Esophagus muscularis mucosa (tissue), 4 donors: ENCODE measurements at places on chromosomes 16 and 17. TPM values are rescaled to one million over a fixed set of nuclear protein-coding genes. Genes with fewer than 3 reads are reported as not detected.

DNA sequence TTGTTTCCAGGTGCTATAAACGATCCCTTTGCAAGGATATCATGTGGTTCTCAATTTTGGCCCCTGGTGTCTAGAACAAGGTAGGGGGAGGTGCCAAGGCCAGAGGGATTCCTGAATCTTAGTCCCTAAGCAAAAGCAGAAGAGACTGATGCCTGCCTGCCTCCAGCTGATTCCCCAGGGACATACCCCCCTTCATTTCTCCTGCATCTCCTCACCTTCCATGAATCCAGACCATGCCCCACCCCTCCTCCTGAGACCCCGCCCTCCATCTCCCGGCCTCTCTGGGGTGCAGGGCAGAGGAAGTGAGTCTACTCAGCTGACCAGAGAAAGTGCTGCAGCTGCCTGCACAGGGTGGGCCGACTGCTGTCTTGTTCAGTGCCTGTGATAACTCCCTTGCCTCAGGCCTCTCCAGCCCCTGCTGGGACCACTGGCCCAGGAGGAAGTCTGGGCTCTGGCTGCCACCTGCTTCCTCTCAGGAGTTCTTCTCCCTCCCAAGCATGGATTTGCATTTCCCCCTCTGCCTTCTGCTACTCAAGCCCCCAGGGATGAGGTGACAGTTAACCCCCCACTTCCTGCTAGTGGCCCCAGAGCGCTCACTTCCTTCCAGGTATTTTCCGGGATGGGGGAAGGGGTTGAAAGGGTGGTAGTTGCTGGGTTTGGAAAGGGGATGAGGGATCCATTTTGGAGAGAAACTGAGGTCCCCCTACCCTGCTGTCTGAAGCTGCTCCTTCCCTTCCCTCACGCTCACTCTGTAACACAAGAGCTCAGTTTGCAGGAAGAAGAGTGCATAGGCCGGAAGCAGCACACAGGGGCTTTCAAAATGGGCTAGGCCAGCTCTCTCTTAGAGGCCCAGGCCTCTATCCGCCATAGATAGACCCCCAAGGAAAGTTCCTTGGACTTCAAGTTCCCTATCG lies 10.5 kb upstream of the TSPOAP1 start:
- H3K36me3 ChIP-seq, result peaks cover 8% of the 10 kb centered on the region
- H3K4me3 ChIP-seq, result peak overlapping the region; percentile 12
- H3K27ac ChIP-seq, result peak overlapping the region; percentile 74
- peaks cover 51% of the 10 kb centered on the region for H3K4me1 ChIP-seq
- H3K27me3 ChIP-seq, result no peaks in the 10 kb centered on the region

GRCh38 chr17:82889496-82890338 lies 49.9 kb upstream of the ZNF750 start:
- DNase-seq, result no peak
- H3K4me1 ChIP-seq, result peaks cover 49% of the 10 kb centered on the region
- peak overlapping the region; percentile 37 for H3K27ac ChIP-seq

GRCh38 chr16:55464375-55464774 lies 14.6 kb upstream of the MMP2 start:
- H3K36me3 ChIP-seq, result no peaks in the 10 kb centered on the region
- DNase-seq, result no peak
- no peaks in the 10 kb centered on the region for H3K4me1 ChIP-seq
- H3K4me3 ChIP-seq, result no peak overlapping the region
- H3K27me3 ChIP-seq, result no peaks in the 10 kb centered on the region

The KRT14 gene
- not detected for total RNA-seq

DNA sequence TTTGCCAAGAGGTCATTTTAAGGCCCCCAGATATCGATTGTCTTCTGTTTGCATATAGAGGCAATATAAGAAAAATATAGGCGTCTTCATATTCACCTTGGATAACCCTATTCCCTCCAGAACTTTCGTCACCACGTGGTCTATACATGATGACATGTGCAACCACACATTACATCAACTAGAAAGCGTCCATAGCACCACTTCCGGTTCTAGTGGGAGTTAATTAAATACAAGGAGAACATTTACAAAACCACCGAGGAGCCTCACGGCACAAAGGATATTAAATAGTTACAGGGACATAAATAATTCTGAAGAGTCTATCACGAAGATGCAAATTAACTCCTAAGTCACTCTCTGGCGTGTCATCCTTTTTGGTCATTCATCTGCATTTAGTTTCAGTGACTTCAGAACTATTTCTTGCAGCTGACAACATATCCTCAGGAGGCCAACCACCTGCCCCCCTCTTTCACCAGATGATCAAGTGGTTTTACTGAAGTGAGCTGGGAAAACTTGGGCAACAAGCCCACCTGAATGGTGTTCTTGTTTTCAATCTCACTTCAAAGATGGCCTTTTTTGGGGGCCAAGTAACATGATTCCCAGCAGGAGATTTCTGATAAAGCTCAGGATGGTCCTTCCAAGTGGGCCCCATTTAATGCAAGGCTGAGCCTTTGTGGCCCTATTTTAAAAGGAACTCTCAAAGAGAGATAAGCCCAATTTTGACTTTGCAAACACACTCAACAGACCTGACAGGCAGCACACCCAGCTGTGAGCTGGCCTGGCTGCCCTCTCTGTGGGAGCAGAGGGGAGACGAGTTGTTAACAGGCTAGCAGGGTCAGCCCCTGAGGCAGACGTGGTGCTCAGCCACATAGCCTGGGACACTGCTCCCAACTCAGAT lies 15.3 kb downstream of the CMTM3 start:
- DNase-seq, result no peak
- H3K4me1 ChIP-seq, result peaks cover 15% of the 10 kb centered on the region
- H3K27ac ChIP-seq, result no peak overlapping the region
- no peak overlapping the region for H3K4me3 ChIP-seq
- no peaks in the 10 kb centered on the region for H3K27me3 ChIP-seq

DNA sequence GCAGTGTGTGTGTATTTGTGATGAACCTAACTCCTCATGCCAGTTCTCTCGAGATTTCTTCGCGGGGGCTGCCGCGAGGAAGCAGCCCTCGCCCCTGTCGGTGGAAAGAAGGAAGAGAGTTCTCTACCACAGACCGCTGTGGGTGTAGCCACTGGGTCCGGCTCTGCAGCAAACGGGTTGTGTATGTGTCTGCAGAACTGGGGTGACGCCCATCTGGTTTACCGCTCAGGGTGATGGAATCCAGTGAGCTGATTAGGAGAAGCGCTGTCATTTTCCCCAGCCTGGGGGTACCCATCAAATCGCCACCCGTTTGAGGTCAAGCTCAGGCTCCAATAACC lies 7.7 kb downstream of the CORO6 start:
- no peaks in the 10 kb centered on the region for H3K36me3 ChIP-seq
- peak overlapping the region; percentile 55 for H3K4me3 ChIP-seq
- H3K27ac ChIP-seq, result peak overlapping the region; percentile 62
- H3K4me1 ChIP-seq, result peaks cover 75% of the 10 kb centered on the region
- DNase-seq, result no peak
- peaks cover 6% of the 10 kb centered on the region for H3K27me3 ChIP-seq

The SPNS2 gene
- total RNA-seq, result 18.2 TPM

DNA sequence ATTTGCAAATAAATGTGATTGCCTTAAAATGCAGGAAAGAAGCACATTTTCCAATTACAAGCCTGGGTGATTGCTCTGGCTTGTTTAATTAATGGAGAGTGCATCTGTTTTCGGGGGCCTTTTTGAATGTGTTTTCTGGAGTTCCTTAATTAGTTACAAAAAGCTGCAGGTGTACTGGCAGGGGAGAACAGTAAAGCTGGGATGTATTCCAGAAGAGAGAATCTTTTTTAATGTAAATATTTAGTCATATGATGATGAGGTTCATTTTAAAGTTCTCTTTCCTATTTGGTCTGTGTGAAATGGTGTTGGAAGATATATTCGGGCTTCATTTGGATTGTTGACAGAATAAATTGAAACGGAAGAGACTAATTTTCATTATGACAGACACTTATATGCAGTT lies 70.9 kb upstream of the N4BP1 start:
- no peak overlapping the region for H3K4me3 ChIP-seq
- peaks cover 5% of the 10 kb centered on the region for H3K27me3 ChIP-seq

The CCL17 gene
- total RNA-seq, result not detected

The CMTM2 gene
- total RNA-seq, result not detected

- DNase-seq, result no peak
- H3K4me3 ChIP-seq, result no peak overlapping the region
- H3K4me1 ChIP-seq, result no peaks in the 10 kb centered on the region
- no peaks in the 10 kb centered on the region for H3K36me3 ChIP-seq
Observed at GRCh38 chr16:65500007-65500406, 378.1 kb upstream of the CDH11 start.

DNA sequence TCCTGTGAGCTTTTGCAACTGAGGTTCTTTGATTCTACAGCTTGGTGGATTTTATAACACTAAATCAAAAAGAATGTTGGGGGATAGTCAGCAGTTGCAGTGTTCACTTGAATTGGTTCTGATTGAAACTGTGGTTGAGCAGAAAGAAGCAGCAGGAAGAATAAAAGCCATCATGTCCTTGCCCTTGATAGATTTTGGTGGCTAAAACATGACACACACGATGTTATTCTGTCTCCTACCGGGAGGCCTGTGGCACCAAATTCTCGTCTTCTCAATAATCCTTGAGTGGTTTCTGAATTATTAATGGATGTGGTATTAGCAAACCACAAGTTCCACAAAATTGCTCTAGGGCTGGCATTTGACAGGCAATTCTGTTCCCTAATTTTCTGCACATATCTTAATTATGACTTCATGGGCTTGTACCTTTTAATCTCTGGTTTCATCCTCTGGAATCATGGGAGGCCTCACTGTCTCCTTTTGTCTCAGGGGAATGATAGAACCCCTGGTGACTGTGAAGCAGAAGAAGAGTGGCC lies 338.2 kb downstream of the SNX29 start:
- H3K4me3 ChIP-seq, result no peak overlapping the region
- no peaks in the 10 kb centered on the region for H3K27me3 ChIP-seq
- DNase-seq, result no peak
- no peak overlapping the region for H3K27ac ChIP-seq
- no peaks in the 10 kb centered on the region for H3K36me3 ChIP-seq
- H3K4me1 ChIP-seq, result peaks cover 31% of the 10 kb centered on the region

The CLUH gene
- 92.9 TPM for total RNA-seq

DNA sequence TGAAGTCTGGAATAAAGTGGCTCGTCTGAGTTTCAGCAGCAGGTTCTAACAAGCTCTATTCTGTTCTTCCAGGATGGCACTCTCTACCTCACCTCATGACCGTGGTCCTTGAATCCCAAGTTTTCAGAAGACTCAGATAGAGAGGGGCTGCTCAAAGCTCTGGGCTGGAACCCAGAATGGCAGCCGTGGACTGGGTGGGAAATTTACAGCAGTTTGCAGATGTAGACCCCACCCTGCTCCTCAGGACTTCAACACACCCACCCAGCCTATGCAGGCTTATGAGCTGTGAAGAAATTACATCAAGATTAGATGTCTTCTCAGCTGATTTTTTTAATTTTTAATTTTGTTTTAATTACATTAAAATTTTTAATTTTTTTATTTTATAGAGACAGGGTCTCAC lies 59.4 kb downstream of the METRNL start:
- H3K27ac ChIP-seq, result no peak overlapping the region
- H3K36me3 ChIP-seq, result no peaks in the 10 kb centered on the region
- no peaks in the 10 kb centered on the region for H3K4me1 ChIP-seq
- peaks cover 20% of the 10 kb centered on the region for H3K27me3 ChIP-seq
- no peak overlapping the region for H3K4me3 ChIP-seq

DNA sequence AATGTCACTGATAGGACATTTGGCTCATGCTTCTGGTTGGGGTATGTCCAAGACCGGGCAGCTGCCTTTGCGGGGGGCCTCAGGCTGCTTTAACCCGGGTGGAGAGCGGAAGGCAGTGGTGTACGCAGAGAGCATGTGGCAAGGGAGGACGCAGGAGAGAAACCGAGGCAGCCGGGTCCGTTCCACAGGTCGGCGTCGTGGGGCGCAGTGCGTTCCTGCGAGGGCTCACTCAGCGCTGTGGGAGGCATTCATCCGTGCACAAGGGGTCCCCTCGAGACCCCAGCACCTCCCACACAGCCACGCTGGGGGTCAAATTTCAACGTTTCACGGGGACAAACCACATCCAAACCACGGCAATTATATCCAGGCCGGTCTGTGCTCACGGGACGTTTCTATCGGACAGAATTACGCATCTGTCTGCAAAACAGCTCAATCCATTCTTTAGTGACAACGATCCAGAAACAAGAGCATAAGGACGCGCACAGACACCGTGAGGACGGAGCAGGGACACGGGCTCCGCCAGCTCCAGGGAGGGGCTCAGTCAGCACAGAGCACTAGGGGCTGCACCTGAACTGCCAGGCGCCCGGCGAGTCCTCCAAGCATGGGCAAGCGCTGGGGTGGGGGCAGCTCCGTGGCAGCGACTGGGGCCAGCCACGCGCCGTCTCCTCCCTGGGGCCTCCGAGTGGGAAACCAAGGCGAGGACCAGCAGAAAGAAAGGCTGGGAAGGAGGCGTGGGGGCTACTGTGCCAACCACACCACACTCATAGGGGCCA lies 108.4 kb upstream of the METRNL start:
- no peak overlapping the region for H3K4me3 ChIP-seq
- H3K27me3 ChIP-seq, result no peaks in the 10 kb centered on the region
- peak; percentile 26 for DNase-seq
- H3K27ac ChIP-seq, result no peak overlapping the region
- H3K36me3 ChIP-seq, result no peaks in the 10 kb centered on the region

The ASIC2 gene
- total RNA-seq, result not detected

DNA sequence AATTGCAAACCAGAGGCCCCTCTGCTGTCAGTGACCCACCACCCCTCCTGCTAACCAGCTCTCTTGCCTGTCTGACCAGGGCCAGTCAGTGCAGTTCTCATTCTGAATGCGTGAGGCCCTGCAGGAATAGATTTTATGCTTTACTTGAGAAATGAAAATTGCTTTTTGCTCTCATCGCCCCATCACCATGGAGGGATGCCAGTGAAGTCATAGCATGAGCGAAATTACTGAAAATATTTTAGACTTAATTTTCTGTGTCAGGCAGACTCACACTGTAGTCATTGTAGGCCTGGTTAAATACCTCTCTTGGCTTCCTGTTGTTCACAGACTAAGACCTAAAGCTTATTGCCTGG lies 490.5 kb upstream of the CDH5 start:
- no peaks in the 10 kb centered on the region for H3K27me3 ChIP-seq
- no peaks in the 10 kb centered on the region for H3K4me1 ChIP-seq
- H3K27ac ChIP-seq, result no peak overlapping the region
- H3K36me3 ChIP-seq, result no peaks in the 10 kb centered on the region
- no peak for DNase-seq
- H3K4me3 ChIP-seq, result no peak overlapping the region

The HBA2 gene
- total RNA-seq, result 1.7 TPM

GRCh38 chr17:78678222-78678557 lies 101.0 kb upstream of the DNAH17 start:
- H3K27me3 ChIP-seq, result no peaks in the 10 kb centered on the region
- H3K36me3 ChIP-seq, result peaks cover 33% of the 10 kb centered on the region
- peaks cover 20% of the 10 kb centered on the region for H3K4me1 ChIP-seq
- DNase-seq, result no peak

GRCh38 chr16:67423611-67424260 lies 7.2 kb upstream of the HSD11B2 start:
- no peaks in the 10 kb centered on the region for H3K4me1 ChIP-seq
- DNase-seq, result no peak
- H3K4me3 ChIP-seq, result no peak overlapping the region
- H3K27ac ChIP-seq, result no peak overlapping the region
- H3K36me3 ChIP-seq, result no peaks in the 10 kb centered on the region

The ZNF500 gene
- 19.4 TPM for total RNA-seq

GRCh38 chr17:31549121-31549524 lies 157.6 kb downstream of the RAB11FIP4 start:
- no peak for DNase-seq
- no peaks in the 10 kb centered on the region for H3K27me3 ChIP-seq
- peaks cover 20% of the 10 kb centered on the region for H3K4me1 ChIP-seq
- H3K27ac ChIP-seq, result peak overlapping the region; percentile 92
